ENCODE measurements at places on chromosomes 2 and 18. TPM values are rescaled to one million over a fixed set of nuclear protein-coding genes. Genes with fewer than 3 reads are reported as not detected.

The FAM237A gene
- total RNA-seq, result 2.0 TPM

The HSBP1L1 gene
- total RNA-seq, result 14.5 TPM

The BMP10 gene
- 0.25 TPM for total RNA-seq

The RFX8 gene
- total RNA-seq, result not detected

GRCh38 chr2:199997296-199997695 is 41.9 kb downstream of the MAIP1 start:
- no peak for DNase-seq

DNA sequence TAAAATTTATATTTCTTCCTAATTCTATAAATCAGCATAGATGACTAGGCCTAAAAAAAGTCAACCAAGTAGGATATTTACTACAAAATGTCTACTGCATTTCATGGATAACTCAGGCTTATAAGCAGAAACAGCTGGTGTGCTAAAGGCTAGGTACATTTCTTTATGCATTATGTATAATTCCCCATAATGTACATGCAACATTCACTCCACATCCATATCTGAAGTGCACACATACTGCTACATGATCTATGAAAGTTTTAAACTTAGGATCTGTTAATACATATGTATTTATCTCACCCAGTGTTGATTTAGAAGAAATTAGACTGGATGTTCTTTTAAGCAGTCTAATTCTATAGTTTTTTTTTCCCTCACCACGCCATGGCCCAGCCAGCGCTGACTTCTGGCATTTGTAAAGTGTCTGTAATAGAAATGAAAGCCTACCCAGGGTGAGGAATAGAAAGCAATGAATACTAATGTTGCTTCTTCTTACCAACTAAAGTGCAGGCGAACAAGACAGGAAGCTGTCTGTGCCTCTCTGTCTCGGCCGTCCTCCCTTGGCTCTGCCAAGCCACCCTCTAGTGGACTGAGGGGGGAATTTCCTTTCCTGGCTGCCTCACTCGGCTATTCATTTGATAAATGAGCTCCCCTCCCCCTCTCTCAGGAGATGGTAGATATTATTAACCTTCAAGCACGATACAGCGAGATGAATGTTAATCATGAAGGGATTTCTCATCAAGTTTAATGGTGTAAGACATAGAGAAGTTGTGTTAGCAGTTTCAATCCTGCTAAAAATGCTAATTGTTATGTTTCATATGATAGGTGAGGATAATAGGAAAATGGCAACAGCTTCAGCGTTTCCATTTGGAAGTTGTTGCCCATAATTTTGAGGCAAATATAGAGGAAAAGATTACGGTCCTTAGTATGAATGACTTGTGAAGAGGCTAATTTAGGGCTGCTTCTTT is 384.5 kb downstream of the MTX2 start:
- DNase-seq, result peak; percentile 55

DNA sequence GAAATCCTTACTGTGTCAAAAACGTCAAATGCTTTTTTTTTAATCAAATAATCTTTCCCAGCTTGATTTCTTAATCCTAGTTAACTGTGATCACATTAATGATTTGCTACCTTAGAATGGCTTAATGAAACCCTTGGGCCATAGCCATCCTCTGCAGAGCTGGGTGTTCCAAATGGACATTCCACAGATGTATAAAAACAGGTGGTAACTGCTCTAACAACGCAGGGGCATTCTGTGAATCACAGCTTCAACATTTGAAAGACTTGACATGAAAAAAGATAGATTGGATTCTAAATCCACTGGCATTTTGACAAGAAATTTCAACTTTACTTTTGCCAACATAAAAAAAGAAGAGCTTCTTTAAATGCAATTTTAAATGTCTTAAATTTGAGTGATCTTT is 69.8 kb upstream of the RASGRP3 start:
- DNase-seq, result no peak

DNA sequence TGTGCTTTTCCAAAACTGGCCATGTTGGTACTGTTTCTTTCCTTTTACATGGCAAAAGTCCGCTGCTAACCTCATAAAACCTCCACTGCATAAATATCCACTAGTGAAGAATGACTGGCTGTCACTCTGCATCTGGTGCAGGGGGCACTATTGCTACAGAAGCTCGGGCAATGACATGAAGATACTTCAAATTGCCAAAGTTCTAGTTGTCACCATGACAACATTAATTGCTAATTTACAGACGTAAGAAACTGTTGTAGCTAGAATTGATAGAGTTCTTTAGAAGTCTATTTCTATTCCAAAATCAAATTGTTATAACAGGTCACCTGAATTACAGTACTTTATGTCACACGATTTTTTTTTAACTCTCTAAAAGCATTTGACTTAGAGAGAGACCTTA is 845 bp downstream of the CFAP210 start:
- DNase-seq, result no peak

- peak; percentile 46 for DNase-seq
These were observed 1.4 kb downstream of the GPR35 start for GRCh38 chr2:240626531-240627300.

DNA sequence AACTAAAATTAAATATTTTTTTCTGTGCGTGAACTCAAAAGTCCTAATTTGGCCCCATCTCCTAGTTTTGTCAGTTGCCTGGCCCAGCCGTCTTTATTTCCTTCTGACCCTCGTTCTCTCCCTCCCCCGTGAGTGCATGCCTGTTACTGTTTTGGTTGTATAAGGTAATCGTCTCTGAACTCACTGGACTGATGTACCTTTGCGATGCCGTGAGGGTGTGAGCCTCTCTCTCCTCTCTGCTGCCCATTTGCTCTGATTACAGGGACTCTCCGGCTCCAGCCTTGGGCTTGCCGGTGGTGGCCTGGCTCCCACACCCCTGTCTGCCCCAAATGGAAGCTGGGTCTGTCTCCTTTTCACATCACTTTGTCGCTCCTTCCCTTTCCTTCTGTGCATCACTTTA is 66.5 kb upstream of the RBM44 start:
- no peak for DNase-seq

DNA sequence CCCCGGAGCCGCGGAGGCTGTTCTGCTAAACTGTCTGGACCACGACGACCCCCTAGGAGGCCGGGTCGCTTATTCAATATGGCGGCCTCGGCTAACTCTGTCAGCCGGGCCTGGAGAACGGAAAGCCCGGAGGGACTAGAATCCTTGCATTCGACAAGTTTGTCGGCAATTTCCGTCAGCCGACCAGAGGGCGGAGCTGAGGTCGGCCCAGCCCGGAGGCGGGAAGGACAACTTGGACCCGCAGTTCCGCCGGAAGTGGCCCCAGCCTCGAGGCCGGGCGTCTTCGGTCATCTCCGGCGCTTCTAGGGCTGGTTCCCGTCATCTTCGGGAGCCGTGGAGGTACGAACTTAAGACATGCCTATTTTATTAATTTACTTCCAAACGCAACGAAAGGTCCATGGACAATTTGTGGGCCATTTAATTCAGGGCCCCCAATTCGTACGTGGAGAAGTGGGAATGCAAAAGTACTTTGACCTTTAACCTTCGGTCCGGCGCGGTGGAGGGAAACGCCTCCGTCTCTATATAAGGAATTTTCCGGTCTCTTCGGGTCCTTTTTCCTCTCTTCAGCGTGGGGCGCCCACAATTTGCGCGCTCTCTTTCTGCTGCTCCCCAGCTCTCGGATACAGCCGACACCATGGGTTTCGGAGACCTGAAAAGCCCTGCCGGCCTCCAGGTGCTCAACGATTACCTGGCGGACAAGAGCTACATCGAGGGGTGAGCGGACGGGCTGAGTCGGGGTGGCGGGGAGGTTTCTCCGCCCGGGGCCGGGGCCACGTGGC is at the start of the genes EEF1B2 and NDUFS1:
EEF1B2 (plus strand) TSS at position 550 of the 779 bp plus-strand sequence; CDS start at position 635, 85 bp downstream.
NDUFS1 (minus strand) TSS at position 99 of the 779 bp plus-strand sequence. CDS start 5,766 bp downstream, outside the sequence.
- DNase-seq, result peak; percentile 98

GRCh38 chr2:18626256-18626668 is 36.9 kb upstream of the NT5C1B start:
- DNase-seq, result no peak

DNA sequence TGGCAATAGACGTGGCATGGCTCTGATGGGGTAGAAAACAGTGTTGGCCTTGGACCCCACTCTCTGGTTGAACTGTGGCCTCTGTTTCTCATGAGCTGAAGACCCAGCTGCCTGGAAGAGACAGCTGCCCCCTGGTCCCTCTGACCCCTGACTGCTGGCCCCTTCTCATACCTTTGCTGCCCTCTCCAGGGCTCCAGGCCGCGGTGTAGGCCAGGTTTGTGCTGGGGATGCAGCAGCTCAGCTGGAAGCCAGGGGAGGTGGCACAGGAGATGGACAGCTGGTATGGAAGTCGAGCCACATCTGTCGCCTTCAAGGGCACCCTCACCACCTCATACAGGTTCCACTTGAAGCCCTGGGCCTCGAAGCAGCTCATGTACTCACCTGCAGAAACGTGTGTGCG is 31.7 kb upstream of the SELENOI start:
- DNase-seq, result no peak

DNA sequence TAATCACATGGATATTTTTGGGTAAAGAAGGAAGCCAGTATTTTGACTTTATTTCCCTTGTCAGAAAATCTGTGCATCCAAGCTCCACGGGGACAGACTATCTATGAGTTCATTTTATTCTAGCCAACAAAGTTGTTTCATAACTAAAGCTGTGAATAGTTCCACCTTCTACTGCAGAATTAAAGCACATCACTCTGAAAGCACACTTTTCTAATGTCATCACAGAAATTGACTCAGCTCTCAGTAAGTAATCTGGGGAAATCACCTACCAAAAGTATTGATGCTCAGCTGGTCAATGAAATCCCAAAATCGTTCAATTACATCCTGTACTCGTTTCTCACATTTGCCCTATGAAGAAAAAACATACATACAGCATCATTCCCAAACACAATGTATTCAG is 19.1 kb downstream of the IAH1 start:
- DNase-seq, result no peak

Measured in left ventricle myocardium superior (tissue), 1 donor.